ENCODE measurements at places on chromosomes 6 and 20.
A peak's percentile ranks its signal among the peaks of the same experiment; 100 is the strongest.

DNA sequence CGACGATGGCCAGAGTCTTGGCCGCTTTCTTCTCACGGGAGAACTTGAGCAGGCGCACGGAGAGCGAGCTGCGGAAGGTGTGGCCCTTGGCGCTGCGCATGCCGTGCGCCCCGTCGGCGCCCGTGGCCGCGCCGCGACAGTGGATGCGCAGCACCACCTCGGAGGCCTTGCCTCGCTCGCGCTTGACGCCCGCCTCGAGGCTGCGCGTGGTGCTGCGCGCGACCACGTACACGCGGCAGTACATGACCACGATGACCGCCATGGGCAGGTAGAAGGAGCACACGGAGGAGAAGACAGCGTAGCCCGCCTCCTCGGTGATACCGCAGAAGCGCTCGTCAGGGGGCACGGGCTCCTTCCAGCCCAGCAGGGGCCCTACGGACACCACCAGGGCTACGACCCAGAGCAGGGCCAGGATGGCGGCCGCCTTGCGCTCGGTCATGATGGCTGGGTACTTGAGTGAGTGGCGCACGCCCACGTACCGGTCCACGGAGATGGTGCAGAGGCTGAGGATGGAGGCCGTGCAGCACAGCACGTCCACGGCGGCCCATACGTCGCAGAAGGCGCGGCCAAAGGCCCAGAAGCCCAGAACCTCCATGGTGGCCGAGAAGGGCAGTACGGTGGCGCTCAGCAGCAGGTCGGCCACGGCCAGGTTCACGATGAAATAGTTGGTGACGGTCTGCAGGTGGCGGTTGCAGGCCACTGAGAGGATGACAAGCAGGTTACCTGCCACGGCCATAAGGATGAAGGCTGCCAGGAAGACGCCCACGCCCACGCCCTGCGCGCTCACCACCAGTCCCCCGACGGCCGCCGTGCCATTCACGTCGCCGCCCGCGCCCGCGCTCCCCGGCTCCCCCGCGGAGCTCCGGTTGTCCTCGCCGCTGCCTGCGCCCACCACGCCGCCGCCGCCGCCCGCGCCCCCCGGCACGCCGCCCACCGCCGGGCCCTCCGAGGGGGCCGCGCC, 232.8 kb upstream of the RNF24 start:
- no peak for DNase-seq

DNA sequence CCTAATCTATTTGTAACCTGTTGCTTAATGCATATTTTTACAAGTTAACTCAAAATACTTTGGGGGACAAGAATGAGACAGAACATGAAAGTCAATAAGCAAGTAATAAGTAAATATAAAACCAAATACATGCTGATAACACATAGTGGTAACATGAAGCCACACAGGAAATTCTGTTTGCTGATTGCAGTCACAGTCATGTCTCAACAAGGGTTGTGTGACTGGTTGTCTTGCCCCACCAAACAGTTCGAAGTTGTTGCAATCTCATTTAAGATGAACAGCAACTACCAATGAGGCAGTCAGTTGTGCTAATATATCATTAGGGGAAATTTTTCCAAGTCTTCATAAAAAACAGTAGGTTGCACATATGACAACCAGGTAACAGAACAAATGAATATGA, 14.5 kb downstream of the CD24 start:
- no peak for DNase-seq

DNA sequence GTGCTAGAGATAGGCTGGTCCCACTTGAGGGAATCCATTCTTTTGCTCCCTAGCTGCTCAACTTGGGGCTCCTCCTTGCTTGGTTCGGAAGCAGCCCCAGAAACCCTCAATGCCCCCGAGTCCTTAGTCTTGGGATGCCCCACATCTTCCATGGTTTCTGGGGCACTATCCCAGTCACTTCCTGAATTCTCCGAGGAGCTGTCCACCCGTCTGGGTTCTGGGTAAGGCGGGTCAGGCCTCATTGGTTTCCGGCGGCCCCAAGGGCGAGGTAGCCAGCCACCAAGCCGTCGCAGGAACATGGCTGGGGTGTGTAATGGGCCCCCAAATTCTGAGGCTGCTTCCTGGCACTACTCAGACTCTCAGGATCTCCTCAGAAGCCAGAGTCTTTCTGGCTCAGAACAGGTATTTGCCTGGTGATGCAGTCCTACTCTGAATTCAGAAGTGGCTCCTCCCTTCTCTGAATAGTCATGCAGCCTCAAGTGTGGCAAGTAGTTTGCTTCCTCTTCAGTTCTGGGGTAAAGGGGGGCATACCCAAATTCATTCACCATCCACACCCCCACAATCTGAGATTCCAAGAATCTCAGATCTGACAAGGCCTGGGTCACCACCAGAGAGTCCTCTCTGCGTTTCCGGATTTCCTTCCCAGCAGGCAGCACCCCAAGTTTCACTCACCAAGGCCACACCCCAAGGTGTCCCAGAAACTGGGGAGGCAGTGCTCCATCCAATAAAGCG, 763 bp downstream of the C6orf47 start:
- peak; percentile 66 for DNase-seq

- DNase-seq, result no peak
Observed at GRCh38 chr6:135505648-135506047, 8.1 kb upstream of the AHI1 start.

- DNase-seq, result no peak
Observed at GRCh38 chr6:147158881-147159280, 45.3 kb upstream of the STXBP5 start.

DNA sequence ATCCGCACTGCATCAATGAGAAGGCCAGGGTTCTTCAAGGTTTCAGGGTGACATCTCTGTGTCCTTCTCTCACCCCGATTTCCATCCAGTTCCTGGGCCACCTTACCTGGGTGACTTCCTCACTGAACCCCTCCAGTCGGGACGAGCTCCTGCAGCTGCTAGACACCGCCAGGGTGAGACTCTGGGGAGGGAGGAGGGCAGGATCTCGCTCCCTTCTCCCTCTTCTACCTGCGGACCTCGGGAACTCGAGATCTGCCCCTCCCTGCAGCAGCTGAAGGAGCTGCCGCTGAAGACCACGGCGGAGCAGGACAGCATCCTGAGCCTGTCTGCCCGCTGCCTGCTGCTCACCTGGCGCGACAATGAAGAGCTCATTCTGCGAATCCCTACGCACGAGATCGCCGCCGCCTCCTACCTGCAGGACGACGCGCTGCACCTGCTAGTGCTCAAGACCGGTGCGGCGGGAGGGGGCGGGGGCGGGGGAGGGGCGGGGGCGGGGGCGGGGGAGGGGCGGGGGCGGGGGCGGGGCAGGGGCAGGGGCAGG, 7.5 kb downstream of the CCM2L start:
- no peak for DNase-seq

- DNase-seq, result no peak
Observed at GRCh38 chr6:155473741-155474140, 18.1 kb upstream of the NOX3 start.

DNA sequence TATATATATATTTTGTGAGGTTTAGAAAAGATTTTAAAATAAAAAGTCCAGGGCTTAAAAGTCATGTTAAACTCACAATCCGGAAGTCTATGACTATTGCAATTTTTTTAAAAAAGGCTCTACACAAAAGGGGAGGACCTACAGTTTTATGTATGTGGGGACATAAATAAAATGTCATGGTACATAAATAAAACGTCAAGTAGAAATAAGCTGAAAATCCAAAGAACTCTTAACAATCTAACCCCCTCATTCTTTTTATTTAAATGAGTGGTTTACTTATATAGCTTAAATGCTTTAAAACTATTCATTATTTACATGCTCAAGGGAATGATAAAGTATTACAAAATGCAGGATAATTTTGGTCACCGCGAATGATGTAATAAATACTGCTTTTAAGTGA, 36.2 kb downstream of the STX7 start:
- DNase-seq, result no peak

DNA sequence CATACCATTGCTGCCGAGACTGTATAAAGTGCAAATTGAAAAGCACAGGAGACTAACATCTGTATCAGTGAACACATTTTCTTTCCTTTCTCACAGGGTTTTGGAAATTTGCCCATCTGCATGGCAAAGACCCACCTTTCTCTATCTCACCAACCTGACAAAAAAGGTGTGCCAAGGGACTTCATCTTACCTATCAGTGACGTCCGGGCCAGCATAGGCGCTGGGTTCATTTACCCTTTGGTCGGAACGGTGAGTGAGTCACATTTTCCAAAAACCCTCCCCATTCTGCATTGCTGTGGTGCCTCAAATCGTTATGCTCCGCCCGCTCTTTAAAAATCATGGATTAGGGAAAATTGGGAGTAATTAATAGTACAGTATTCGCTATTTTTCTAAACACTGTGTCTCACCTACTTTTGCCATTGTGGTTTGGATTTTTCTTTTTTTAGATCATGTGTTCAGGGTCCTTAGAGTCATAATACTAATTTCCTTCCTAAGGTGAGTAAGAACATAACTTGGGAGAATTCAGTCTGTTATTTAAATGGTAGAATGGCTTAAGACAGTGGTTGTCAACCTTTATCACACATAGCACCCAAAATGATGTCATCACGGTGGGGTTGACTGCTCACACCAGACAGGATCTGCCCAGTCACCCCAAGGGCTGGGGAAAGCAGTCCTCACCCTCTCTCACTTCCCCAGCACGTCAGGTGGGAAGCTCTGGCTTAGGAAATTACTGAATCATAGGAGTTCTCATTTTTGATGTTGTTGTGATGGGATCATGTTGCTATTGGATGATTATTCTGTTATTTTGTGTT, 171.6 kb downstream of the MTHFD1L start:
- peak; percentile 41 for DNase-seq

DNA sequence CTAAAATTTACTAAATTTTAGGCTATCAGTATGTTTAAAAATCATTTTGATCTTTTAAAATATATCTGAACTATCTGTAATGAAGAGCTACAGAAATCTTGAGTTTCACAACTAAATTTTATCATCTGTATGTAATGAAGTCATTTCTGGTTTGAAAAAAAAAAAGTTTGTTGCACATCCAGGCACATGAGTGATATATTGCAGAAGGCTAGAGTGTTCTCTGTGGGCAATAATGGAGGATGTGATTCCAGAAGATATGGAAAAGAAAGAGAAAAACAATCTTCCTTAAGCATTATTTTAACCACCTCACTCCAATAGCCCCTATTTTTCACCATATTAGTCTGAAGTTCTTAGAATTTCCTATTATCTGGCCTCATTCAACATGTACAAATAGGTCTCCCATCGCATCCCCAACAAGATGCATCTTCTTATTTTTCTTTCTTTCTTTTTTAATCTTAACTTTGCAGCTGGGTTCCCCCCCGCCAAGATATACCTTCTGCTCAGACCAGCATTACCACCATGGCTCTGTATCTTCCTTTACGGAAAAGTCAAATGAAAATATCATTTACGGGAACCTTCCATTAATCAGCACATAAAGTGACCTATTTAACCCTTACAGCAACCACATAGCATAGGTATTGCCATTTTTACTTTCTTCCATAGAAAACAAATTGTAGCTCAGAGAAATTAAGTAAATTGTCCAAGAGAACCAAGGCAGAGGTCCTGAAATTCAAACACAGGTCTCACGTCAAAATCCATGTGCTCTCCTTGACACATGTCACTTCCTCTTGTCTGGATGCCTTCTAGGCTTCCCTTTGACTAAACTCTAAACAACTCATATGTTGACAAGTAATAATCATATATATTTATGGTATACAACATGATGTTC, 116.9 kb downstream of the KIF13A start:
- DNase-seq, result no peak

- no peak for DNase-seq
Observed at GRCh38 chr20:33518071-33518470, 28.2 kb downstream of the CBFA2T2 start.

DNA sequence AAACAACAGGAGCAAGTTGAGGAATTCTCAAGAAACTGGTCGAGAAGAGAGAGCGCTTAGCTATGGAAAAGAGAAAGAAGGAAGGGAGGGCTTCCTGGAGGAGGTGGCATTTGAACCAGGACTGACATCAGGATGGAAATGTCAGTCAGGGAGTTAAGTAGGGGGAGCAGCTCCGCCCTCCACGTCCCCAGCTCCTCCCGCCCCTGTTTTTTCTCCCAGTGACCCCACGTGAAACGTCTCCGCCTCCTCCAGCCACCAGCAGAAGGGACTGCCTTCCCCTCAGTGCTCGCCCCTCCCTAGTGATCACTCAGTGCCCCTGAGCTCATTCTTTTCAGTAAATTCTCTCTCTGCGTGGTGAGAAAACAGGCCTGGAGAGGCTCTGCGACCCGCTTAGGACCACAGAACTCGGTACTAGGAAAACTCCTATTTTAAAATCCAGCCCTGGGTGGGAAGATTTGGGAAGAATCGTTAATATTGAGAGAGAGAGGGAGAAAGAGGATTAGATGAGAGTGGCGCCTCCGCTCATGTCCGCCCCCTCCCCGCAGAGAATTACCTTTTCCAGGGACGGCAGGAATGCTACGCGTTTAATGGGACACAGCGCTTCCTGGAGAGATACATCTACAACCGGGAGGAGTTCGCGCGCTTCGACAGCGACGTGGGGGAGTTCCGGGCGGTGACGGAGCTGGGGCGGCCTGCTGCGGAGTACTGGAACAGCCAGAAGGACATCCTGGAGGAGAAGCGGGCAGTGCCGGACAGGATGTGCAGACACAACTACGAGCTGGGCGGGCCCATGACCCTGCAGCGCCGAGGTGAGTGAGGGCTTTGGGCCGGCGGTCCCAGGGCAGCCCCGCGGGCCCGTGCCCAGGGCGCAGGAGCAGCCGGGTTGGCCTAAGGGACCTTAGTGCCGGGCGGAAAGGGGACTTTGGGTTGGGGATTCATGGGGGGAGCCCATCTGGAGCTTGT, 4.6 kb downstream of the HLA-DPB1 start:
- no peak for DNase-seq

- no peak for DNase-seq
Observed at GRCh38 chr6:66931787-66932186, 1224.8 kb upstream of the EYS start.

GRCh38 chr6:128307671-128308070, 212.7 kb downstream of the PTPRK start:
- no peak for DNase-seq

GRCh38 chr6:54697424-54697823, 149.1 kb upstream of the FAM83B start:
- DNase-seq, result no peak

GRCh38 chr6:95742767-95743289, 165.5 kb downstream of the MANEA start:
- DNase-seq, result no peak

- no peak for DNase-seq
Observed at GRCh38 chr20:48653706-48654051, 174.1 kb downstream of the PREX1 start.

DNA sequence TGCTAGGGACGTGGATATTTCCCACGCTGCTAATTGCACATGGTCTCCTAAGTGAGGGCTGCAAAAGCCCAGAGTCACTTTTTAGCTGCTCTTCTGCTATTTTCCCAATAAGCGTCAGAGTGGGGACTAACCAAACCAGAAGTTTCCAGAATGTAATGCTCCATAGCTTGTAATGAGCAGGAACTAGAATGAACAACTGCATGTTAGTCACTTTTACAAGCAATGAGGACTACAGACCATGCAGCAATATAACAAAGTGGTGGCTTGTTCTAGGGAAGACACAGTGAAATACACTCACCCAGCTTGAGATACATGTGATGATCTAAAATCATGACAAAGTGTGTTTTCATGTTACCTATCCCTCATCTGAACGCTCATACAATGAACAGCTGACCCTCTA, 314.1 kb upstream of the SGK1 start:
- peak; percentile 91 for DNase-seq

Measured in suppressor macrophage treated with lipopolysaccharide for 1 hour (primary cell).